ENCODE measurements at places on chromosomes 3 and 15.

- DNase-seq: peak; percentile 10
Measured at GRCh38 chr3:141020143-141020830, 30.9 kb upstream of the SPSB4 start.

DNA sequence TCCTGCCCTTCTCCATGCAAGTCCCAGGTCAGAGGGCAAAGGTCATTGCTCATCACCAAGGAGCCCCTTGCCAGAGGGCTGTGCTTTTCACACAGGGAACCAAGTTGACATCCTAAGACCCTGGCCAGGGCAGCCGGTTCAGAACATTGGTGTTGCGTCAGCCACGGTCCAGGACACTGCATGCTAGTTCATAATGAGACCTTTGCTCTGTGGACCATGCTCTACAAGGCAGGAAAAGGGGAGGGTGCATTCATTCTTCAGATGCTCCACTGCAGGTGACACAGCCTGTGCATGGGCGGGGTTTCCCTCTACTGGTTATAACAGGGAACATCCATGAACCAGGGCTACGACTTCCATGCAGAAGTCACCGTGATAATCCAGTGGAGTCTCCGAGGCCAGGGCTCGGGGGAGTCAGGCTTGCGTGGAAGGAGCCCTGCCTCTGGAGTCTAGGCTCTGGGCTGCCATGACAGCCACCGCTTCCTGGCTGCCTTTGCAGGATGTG lies 81.6 kb downstream of the OCA2 start:
- DNase-seq: no peak

DNA sequence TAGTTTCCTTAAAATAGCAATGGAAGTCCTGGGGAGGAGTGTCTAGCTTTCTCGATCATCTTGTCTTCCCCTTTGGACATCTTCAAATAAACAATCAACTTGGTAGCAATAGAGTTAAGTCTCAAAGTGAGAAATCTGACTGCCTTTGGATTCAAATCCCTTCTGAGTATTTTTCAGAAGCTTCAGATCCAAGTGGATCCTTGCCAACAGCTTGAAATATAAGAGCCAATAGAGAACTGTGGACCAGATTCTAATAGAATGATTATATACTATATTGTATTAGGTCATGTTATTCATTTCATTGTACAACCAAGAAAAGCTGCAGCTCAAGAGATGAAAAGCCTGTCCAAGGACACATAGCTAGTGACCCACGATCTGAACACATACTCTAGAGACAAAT lies 60.2 kb downstream of the SYNPR start:
- DNase-seq: no peak

DNA sequence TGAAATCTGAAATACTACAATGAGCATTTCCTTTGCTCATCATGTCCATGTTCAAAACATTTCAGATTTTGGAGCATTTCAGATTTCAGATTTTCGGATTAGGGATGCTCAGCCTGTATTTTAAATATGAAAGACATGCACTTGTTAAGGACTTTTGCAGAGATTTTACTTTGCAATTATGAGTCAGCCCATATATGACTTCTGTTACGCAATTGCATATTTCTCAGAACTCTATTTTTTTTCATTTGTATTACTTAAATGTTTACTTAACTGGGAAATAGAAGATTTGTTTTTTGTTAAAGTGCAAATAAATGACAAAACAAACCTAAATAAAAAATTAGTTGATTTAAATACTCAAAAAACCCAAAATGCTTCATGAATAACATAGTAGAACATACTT lies 376.2 kb downstream of the ZBTB20 start:
- peak; percentile 70 for DNase-seq

DNA sequence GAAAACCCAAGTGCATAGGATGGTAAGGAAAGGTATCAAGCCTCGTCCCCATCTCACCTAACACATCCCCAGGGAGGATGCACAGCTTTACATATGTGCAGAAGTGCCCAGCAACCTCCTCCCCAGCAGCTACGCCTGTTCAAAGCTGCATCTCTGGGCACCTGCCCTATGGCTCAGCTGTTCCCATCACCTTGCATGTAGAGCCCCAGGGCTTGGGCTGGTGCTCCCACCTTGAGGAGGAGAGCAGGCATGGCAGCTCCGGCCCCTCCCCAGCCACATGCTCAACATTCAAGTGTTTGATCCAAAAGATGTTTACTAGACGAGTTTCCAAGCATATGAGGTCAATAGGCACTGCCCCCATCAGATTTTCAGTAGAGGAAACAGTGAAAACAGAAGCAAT lies 173.5 kb downstream of the ATP10A start:
- no peak for DNase-seq

- no peak for DNase-seq
Measured at GRCh38 chr3:182690172-182690571, 103.1 kb upstream of the ATP11B start.

DNA sequence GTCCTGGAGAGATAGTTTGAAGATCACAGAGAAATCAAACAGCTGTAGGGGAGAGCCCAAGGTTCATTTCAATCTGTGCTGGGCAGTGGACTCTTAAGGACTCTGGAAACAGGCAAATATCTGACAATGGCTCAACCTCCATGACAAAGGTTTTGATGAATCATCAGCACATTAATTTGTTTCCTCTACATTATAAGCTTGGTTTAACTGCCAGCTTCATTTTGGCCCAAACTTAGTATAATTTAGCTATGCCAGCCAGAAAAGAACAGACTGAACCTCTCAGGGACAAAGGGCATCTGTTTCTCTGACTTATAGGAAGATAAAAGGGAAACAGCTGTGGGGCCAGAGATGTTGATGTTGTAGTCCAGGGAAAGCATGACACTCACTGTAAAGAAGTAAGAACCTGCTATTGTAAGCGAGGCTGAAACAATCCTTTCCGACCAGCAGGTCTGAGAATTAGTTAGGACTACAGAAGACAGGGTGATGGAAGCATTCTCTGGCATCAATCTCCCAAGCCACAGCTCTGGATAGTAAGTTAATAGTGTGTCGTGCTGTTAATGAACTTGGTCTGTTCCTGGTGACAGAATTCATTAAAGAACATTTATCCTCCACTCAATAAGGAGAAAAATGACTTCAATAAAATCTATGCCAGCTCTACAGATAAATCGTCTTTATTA lies 110.1 kb downstream of the KCNMB2 start:
- no peak for DNase-seq

DNA sequence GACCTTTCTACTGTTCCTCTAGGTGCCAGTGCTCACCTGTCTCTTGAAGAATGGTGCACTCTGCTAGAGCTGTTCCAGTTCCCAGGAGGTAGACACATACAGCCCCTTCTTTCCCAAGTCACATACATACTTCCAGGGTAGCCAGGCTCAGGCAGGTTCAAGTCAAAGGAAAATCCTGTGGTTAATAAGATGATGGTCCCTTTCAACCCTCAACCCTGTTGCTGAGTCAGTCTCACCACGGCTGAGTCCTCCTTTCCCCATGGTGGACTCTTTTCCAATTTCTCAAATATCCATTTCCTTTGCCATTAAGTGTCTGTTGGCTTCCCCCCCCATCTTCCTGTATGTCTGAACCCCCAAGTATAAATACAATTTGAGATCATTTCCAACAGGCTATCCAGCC lies 56.1 kb upstream of the ACAN start:
- DNase-seq: peak; percentile 2

GRCh38 chr15:100790786-100791265 lies 88.8 kb upstream of the ALDH1A3 start:
- no peak for DNase-seq

GRCh38 chr3:100018806-100019205 lies 95.5 kb downstream of the FILIP1L start:
- DNase-seq: no peak

Measured in fibroblast of mammary gland (primary cell).